ENCODE measurements at places on chromosomes 1 and 21. TPM values are rescaled to one million over a fixed set of nuclear protein-coding genes. Genes with fewer than 3 reads are reported as not detected.
A peak's percentile ranks its signal among the peaks of the same experiment; 100 is the strongest.

GRCh38 chr1:33055210-33056008 is 18.7 kb upstream of the AK2 start:
- DNase-seq, result peak; percentile 55

Gene CASQ2
- polyA plus RNA-seq, result 0.82 TPM

- DNase-seq, result no peak
These were observed 201.7 kb downstream of the ROR1 start for GRCh38 chr1:63975481-63975880.

Gene KRTAP12-2
- polyA plus RNA-seq, result not detected

GRCh38 chr1:162720996-162721395 is 69.5 kb upstream of the HSD17B7 start:
- DNase-seq, result no peak

Gene CBS
- 21.9 TPM for polyA plus RNA-seq

- no peak for DNase-seq
These were observed 38.1 kb upstream of the C1orf105 start for GRCh38 chr1:172382406-172382805.

DNA sequence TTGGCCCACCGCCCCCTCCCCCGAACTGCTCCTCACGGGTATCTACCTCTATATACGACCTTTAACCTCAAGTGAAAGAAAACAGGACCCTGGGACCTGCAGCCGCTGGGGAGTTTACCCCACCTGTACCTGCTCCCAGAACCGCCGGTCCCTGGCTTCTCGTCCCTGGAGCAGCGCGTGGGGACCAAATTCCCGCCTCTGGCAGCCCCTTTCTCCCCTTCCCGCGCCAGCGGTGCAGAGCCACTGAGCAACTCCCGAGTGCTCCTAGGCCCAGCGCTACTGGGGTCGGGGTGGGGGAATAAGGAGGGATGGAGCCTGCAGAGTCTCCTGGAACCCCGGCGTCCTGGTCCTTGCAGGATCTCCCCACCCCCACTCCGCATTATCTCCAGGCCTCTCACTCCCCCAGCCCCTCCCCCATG is 1.6 kb downstream of the SYT6 start:
- no peak for DNase-seq

DNA sequence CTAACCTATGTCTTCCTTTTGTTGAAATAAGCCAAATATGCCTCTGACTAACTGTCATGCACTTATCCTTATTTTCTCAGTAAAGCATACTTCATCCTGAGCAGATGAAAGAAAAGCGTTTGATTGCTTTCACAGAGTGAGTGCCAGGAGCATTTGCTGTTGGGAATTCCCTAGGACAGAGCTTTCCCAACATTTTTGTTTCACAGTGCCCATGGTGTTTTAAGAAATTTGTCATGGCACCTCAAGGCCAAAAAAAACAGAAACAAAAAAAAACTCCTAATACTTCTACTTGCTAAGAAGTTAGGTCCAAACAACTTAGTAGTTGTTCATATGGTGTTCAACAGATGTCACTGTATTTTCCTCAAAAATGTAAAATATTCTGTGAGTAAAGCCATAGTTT is 120.8 kb upstream of the BMP8A start:
- no peak for DNase-seq

DNA sequence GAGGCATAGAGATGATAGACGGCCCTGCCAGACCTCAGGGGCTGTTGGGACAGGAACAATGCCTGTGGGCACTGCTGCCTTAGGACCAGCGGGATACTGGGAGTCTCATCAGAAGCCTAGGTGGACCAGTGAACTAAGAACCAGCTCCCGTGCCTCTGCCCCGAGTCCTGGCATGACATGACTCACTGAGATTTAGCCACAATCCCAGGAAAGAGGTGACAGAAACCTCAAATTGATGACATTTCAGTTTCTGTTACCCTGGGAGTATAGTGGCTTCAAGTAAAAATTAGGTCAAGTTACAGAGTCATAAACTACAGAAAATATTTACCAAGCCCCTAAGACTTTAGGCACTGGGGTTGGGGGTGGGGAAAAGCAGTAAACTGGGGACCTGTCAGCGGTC is 74.6 kb upstream of the GADD45A start:
- DNase-seq, result no peak

DNA sequence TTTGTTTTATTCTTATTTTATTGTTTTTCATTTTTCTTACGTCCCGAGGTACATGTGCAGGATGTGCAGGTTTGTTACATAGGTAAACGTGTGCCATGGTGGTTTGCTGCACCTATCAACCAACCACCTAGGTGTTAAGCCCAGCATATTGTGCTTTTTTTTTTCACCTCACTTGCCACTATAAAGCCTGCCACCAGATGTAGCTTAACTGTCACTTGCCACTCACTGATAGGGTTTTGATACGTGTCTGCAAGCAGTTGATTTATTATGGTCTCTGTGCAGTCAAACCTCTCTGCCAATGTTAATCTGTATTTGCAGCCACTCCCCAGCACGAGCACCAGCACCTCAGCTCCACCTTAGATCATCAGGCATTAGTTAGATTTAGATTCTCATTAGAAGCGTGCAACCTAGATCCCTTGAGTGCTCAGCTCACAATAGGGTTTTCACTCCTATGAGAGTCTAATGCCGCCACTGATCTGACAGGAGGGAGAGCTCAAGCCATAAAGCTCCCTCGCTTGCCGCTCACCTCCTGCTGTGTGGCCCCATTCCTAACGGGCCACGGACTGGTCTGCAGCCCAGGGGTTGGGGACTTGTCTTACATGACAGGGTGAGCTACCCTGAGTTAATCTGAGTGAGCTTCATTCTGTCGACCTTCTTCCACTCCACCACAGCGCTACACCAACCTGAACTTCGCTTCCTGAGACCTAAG is 17.9 kb upstream of the ABCG1 start:
- no peak for DNase-seq

Gene PTPN22
- 0.44 TPM for polyA plus RNA-seq

DNA sequence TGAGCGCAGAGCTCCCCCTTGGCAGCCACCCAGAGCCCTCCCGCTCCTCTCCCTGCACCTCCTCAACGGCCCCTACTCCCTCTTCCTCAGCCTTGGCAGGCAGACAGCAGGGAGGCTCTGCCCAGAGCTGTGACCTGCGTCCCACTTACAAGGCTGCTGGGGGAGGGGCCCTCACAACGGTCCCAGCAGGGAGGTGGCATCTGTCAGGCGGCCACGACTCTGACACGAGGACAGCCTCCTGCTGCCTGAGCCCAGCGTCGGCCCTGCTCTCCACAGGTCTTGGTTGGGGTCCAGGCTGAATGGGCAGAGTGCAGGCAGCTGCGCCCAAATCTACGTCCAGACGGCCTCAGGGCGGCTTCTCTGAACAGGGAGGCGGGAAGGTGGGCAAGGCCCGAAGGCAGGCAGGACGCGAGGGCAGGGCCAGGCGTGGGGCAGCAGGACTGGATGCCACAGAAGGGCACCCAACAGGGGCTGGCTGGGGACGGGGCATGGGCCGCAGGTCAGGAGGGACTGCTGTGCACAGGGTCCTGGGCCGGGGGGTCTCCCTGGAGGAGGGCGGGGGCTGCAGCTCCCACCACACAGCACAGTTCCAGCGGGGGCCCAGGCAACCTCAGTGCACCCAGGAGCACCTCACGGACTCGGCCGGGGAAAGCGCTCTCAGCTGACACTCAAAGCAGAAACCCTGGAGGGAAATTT is 7.5 kb downstream of the SLC19A1 start:
- DNase-seq, result no peak

DNA sequence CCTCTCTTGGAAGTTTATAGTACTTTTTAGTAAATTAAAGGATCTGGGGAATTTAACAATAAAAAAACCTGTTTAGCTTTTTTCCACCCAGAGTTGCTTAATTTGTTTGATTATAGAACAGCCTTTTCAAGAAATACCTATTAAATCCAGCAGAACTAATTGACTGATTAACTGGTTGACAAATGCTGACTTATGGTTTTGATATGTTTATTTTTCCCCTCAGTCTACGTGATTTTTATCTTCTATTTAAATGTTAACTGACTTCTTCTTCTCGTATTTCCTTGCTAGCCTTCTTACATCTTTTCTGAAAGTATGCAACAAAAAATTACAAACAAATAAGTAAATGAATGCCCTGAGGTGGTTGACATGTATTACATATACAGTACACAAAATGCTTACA is 302.9 kb upstream of the SPAG17 start:
- DNase-seq, result no peak

Gene CGN
- 42.3 TPM for polyA plus RNA-seq

Gene SLC1A7
- polyA plus RNA-seq, result 0.08 TPM

DNA sequence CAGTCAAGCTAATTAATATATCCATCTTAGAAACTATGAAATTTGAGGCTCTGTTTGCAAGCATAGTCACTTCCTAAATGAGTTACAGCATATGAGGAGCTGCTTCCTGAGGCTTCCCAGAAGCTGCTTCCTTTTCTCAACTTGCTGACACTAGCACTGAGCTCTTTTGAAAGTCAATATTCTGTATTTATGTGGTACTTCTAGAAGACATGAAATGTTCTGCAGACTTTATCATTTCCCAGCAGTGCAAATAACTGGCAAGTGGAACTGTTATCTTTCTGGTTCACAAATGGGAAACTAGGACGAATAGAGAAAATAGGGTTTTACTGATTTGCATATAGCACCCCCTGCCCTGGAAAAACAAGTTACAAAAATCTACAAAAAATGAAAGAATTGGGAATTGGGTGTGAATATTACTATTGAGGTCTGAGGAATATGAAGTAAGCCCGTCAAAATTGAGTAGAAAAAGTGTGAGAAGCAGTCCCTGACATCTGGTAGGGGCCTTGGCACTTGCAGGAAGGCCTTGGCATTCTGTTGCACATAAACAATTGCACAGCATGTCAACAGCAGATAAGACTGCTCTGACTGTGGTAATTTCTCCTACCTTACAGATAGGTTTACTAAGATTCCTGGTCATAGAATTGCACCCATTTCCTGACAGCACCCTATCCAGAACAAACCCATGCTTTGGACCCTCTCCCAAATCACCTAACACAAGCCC is 7.1 kb downstream of the GIPC2 start:
- no peak for DNase-seq

DNA sequence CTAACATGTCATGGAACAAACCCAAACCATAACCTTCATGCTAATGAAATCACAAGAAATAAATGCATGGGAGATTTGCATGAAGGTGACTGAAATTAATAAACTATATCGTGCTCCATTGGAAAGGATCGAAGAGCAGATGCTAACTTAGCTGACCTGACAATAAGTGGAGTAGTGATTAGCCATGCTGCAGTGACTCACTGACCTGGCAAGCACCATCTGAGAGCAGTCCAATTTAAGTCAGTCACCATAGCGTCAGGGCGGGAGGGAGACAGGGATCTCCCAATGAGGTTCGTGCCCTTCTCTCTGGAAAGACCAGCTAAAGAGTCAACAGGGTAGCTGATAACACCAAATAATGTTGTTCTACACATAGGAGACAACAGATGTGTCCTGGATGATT is 21.5 kb downstream of the OLIG2 start:
- no peak for DNase-seq

GRCh38 chr1:85983316-85983715 is 173.3 kb downstream of the COL24A1 start:
- DNase-seq, result no peak
